ENCODE measurements at places on chromosomes 13 and 19.

DNA sequence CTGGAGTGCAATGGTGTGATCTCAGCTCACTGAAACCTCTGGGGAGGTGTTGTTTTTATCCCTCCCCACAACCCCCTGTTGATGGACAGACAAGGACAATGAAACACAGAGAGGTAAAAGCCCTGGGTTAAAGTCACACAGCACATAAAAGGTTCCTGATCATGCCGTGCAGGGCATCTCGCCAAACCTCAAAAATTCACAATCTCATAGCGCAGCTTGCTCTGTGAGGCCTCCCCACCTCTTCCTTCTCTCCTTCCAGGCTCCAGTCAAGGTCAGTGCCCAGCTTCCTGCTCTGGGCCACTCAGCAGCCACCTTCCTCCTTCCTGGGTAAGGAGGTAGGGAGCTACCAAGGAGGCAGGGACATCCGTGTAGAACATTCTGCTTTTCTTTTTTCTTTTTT is 2.3 kb downstream of the FUT2 start:
- DNase-seq: no peak

- DNase-seq: peak; percentile 96
Observed at GRCh38 chr19:2084993-2085720, 11.0 kb downstream of the MOB3A start.

DNA sequence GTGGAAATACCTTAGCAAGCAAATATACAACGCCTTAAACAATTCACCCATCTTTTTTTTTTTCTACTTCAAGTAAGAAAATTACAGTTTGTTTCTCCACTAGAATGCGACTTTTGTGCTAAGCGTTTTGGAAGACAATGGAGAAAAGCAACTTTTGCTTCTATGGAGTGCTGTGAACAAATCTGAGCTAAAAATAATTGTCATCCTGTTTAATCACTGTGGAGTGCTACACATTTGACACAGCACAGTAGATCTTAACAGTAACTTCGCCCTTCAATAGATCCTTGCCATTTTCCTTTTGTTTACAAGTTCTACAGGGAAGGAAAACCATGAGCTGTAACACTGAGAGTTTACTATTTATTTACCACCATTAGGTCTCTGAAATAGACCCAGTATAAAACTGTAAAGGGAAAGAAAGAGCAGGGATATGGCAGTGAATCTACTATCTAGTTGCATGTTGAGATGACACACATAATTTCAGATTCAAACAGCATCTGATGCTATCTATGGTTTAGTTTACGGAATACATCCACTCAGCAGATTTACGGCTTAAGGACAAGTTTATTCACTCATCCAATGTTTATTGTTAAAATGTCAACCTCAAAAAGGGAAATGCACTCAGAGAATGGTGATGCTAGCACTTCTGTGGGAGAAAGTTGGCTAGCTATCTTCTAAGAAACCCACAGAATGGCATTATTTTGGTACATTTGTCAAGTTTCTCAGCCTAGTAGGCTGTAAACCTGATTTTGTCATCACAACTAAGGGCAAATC is 175.3 kb downstream of the VWA8 start:
- DNase-seq: no peak

GRCh38 chr19:16969135-16969534 is 57.5 kb downstream of the CPAMD8 start:
- DNase-seq: no peak
